Heart left ventricle (tissue), 16 donors: ENCODE measurements at places on chromosomes 2 and 18. TPM values are rescaled to one million over a fixed set of nuclear protein-coding genes. Genes with fewer than 3 reads are reported as not detected.
A peak's percentile ranks its signal among the peaks of the same experiment; 100 is the strongest.

- no peak overlapping the region for H3K27ac ChIP-seq
- no peaks in the 10 kb centered on the region for H3K27me3 ChIP-seq
- DNase-seq = no peak
- H3K36me3 ChIP-seq = no peaks in the 10 kb centered on the region
- H3K4me1 ChIP-seq = no peaks in the 10 kb centered on the region
Observed at GRCh38 chr2:3009005-3009404, 368.6 kb downstream of the EIPR1 start.

DNA sequence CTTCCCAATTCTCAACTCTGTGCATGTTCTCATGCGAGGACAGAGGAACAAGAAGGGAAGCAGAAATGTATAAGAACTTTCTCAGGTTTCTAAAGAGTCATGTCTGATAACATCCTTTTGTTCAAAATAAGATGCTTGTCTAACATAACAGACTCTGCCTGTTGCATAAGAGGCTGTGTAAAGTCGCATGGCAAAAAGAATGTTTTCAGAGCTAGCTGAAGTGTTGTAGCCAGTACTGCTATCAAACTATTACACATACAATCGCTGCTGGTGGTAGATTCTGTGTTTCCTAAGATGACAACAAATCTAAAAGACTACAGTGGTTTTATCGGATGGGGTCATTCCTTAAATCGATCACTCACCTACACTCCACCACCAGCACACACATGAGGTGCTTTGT is 487.5 kb downstream of the IRS1 start:
- H3K36me3 ChIP-seq = no peaks in the 10 kb centered on the region
- no peak overlapping the region for H3K27ac ChIP-seq
- H3K4me3 ChIP-seq = no peak overlapping the region
- H3K4me1 ChIP-seq = no peaks in the 10 kb centered on the region
- DNase-seq = no peak

- no peak overlapping the region for H3K4me3 ChIP-seq
- peaks cover 4% of the 10 kb centered on the region for H3K4me1 ChIP-seq
- H3K27ac ChIP-seq = no peak overlapping the region
- DNase-seq = peak; percentile 37
- H3K36me3 ChIP-seq = no peaks in the 10 kb centered on the region
- H3K27me3 ChIP-seq = no peaks in the 10 kb centered on the region
Observed at GRCh38 chr18:75530566-75531211, 103.2 kb upstream of the SMIM21 start.

DNA sequence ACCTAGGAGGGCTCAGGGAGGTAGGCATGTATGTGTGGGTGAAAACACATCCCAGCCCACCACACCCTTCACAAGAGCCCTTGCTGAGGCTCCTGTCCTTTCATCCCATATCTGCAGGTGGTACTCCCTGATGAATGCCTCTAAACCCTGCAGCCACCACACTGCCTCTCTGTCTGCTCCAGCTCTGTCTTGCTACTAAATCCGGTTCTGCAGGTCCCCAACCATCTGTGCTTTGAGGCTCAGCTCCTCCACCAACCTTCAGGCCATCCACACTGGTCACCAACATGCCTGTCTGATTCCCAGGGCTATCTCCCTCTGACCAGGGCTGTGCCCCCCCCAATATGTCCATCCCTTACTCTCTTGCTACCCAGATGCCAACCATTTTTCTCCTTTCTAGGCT is 92.7 kb downstream of the BIN1 start:
- no peaks in the 10 kb centered on the region for H3K36me3 ChIP-seq
- H3K27me3 ChIP-seq = peaks cover 26% of the 10 kb centered on the region
- H3K27ac ChIP-seq = no peak overlapping the region
- no peak overlapping the region for H3K4me3 ChIP-seq
- no peaks in the 10 kb centered on the region for H3K4me1 ChIP-seq
- no peak for DNase-seq

- no peak overlapping the region for H3K4me3 ChIP-seq
- no peaks in the 10 kb centered on the region for H3K4me1 ChIP-seq
- DNase-seq = no peak
- H3K27me3 ChIP-seq = no peaks in the 10 kb centered on the region
Observed at GRCh38 chr2:3636586-3637310, 21.3 kb upstream of the ALLC start.

GRCh38 chr2:144424559-144425240 is 95.2 kb downstream of the ZEB2 start:
- no peak overlapping the region for H3K4me3 ChIP-seq
- no peak for DNase-seq
- peaks cover 39% of the 10 kb centered on the region for H3K4me1 ChIP-seq
- H3K27me3 ChIP-seq = no peaks in the 10 kb centered on the region
- H3K27ac ChIP-seq = no peak overlapping the region

DNA sequence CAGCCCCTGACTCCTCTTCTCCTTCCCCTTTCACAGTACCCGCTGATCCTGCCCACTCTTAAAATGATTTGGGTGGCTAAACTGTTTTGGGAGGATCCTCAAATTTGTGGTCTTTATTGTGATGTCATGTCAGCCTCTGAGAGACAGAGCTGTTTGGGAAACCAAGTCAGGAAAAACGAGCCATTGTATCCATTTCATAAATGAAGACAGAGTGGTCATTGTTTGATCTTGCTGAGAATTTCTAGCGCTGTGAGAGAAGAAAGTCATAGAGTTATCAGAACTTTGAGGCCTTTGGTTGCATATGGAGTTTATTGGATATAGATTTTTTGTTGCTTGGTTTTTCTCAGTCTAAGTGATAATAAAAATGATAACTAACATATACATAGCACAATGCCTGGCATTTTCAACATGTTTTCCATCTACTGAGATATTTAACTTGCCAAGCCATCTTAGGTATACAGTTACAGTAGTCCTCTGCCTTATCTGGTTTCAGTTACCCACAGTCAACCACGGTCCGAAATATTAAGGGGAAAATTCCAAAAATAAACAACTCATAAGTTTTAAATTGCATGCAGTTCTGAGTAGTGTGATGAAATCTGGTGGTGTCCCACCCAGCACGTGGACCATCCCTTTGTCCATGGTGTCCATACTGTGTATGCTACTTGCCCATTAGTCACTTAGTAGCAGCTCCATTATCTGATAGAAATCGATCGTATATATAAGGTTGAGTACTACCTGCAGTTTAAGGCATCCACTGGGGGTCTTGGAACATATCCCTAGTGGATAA is 105.0 kb upstream of the RASGRP3 start:
- no peak overlapping the region for H3K27ac ChIP-seq
- no peak for DNase-seq
- no peak overlapping the region for H3K4me3 ChIP-seq
- peaks cover 38% of the 10 kb centered on the region for H3K36me3 ChIP-seq
- H3K4me1 ChIP-seq = peaks cover 3% of the 10 kb centered on the region

DNA sequence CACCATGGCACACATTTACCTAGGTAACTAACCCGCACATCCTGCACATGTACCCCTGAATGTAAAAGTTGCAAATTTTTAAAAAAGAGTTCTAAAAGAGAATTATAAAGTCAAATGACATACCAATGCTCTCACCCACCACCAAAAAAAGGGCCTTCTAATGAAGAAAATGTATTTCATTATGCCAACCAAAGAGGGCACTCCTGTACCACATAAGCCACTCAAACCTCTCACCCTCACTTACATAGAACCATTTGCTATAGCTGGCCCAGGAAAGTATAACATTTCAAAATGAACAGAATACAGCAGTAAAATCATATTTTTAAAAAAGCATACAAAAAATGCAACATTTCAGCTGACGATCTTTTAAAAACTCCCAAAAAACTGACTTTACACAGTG is 241.5 kb upstream of the PKDCC start:
- no peaks in the 10 kb centered on the region for H3K36me3 ChIP-seq
- H3K27ac ChIP-seq = no peak overlapping the region
- H3K4me3 ChIP-seq = no peak overlapping the region
- peaks cover 6% of the 10 kb centered on the region for H3K27me3 ChIP-seq
- no peak for DNase-seq
- H3K4me1 ChIP-seq = no peaks in the 10 kb centered on the region

- no peak overlapping the region for H3K27ac ChIP-seq
- no peak overlapping the region for H3K4me3 ChIP-seq
- no peaks in the 10 kb centered on the region for H3K36me3 ChIP-seq
- H3K27me3 ChIP-seq = no peaks in the 10 kb centered on the region
- peaks cover 20% of the 10 kb centered on the region for H3K4me1 ChIP-seq
Observed at GRCh38 chr2:239337122-239337876, 63.5 kb downstream of the HDAC4 start.

- no peak for DNase-seq
- no peak overlapping the region for H3K4me3 ChIP-seq
- H3K36me3 ChIP-seq = no peaks in the 10 kb centered on the region
- no peaks in the 10 kb centered on the region for H3K27me3 ChIP-seq
- no peak overlapping the region for H3K27ac ChIP-seq
- peaks cover 5% of the 10 kb centered on the region for H3K4me1 ChIP-seq
Observed at GRCh38 chr2:85064927-85065577, 68.1 kb upstream of the TCF7L1 start.

- H3K27me3 ChIP-seq = no peaks in the 10 kb centered on the region
- no peak overlapping the region for H3K4me3 ChIP-seq
- H3K36me3 ChIP-seq = no peaks in the 10 kb centered on the region
- DNase-seq = no peak
Observed at GRCh38 chr18:30245766-30246455, 796.6 kb downstream of the DSC3 start.

GRCh38 chr2:226796840-226797288 is 2.8 kb downstream of the IRS1 start:
- H3K4me1 ChIP-seq = peaks cover 7% of the 10 kb centered on the region
- peak overlapping the region; percentile 71 for H3K4me3 ChIP-seq
- peak overlapping the region; percentile 96 for H3K27ac ChIP-seq
- peak; percentile 65 for DNase-seq
- no peaks in the 10 kb centered on the region for H3K27me3 ChIP-seq

GRCh38 chr2:116467243-116467642 is 1347.2 kb upstream of the DDX18 start:
- H3K36me3 ChIP-seq = no peaks in the 10 kb centered on the region
- H3K27ac ChIP-seq = no peak overlapping the region
- DNase-seq = no peak
- H3K4me3 ChIP-seq = no peak overlapping the region
- H3K27me3 ChIP-seq = no peaks in the 10 kb centered on the region

DNA sequence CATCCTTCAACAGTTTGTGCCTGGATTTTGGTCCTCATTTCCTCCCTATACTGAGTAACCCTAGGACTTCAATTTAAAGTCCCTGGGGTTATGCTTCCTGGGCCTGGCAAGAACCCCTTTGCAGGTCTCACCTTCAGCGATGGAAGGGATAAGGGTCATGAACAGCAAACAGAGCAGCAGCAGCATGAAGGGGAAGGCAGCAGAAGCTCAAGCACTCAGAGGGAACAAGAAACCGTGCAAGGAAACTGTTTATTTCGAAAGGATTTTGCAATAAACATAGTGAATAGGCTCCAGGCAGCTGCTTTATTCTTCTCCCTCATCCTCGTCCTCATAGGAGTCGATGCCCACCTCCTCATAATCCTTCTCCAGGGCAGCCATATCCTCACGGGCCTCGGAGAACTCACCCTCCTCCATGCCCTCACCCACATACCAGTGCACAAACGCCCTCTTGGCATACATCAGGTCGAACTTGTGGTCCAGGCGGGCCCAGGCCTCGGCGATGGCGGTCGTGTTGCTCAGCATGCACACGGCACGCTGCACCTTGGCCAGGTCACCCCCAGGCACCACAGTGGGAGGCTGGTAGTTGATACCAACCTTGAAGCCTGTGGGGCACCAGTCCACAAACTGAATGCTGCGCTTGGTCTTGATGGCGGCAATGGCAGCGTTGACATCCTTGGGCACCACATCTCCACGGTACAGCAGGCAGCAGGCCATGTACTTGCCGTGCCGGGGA is 2.8 kb upstream of the TUBA4B start:
- no peak for DNase-seq
- peaks cover 29% of the 10 kb centered on the region for H3K36me3 ChIP-seq
- no peak overlapping the region for H3K4me3 ChIP-seq
- H3K4me1 ChIP-seq = peaks cover 19% of the 10 kb centered on the region
- peak overlapping the region; percentile 63 for H3K27ac ChIP-seq
- no peaks in the 10 kb centered on the region for H3K27me3 ChIP-seq

GRCh38 chr2:15145046-15145817 is 415.9 kb downstream of the NBAS start:
- no peaks in the 10 kb centered on the region for H3K4me1 ChIP-seq
- no peak overlapping the region for H3K27ac ChIP-seq
- no peaks in the 10 kb centered on the region for H3K36me3 ChIP-seq
- no peaks in the 10 kb centered on the region for H3K27me3 ChIP-seq
- H3K4me3 ChIP-seq = no peak overlapping the region
- DNase-seq = no peak

DNA sequence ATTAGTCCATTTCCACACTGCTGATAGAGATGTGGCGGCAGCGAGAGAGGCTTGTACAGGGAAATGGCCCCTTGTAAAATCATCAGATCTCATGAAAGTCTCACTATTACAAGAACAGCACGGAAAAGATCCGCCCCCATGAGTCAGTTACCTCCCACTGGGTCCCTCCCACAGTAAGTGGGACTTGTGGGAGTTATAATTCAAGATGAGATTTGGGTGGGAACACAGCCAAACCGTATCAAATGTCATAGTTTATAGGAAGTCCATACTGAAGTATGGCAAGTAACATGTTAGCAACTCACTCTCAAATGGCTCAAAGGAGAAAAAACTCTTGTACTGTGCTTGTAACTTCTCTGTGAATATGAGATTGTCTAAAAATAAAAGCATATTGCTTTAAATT is 56.1 kb downstream of the FARP2 start:
- DNase-seq = no peak
- no peak overlapping the region for H3K4me3 ChIP-seq
- peaks cover 3% of the 10 kb centered on the region for H3K36me3 ChIP-seq
- no peak overlapping the region for H3K27ac ChIP-seq

DNA sequence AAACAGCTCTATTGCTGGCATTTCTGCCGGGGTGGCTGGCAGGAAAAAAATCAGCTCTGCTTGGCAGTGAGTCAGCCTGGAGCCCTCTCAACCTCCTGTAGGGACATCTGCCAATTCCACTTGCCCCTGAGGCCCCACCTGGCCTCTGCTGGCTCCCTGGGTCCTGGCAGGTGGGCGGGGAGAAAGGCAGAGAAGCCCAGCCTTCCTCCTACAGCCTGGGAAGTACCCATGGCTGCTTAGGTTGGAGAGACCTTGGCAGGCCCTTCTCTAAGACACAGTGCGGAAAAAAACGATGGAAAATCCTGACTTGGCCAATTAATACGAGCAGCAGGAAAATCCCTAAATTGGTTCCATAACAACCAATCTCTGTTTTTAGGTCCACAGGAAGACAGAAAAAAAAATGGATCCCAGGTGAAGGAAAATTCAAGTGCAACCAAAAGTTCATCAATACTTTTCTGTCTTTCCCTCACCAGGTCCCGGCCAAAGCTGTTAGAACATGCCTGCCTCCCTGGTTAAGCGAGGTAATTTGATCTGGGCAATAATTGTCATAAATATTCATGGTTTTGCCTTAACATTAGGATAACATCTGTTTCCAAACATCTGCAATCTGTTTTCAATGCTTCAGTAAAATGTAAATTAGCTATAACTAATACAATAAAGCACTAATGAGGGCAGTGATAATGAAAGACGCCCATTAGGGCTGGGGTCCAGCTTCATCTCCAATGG is 245.9 kb downstream of the TFCP2L1 start:
- H3K27me3 ChIP-seq = no peaks in the 10 kb centered on the region
- no peak for DNase-seq
- H3K4me3 ChIP-seq = no peak overlapping the region
- no peaks in the 10 kb centered on the region for H3K36me3 ChIP-seq

The SCN7A gene
- total RNA-seq = 9.0 TPM

The TRABD2A gene
- 1.9 TPM for total RNA-seq

The CCBE1 gene
- total RNA-seq = 6.3 TPM

The LOXL3 gene
- total RNA-seq = 8.7 TPM

The CYTIP gene
- 1.4 TPM for total RNA-seq

The HOXD3 gene
- total RNA-seq = 0.68 TPM
